Hematopoietic multipotent progenitor cell treated with erythropoietin and hydrocortisone succinate and interleukin-3 and kit ligand, for 4 days (in vitro differentiated cells): ENCODE measurements at places on chromosomes 11 and 22.
A peak's percentile ranks its signal among the peaks of the same experiment; 100 is the strongest.

GRCh38 chr11:737366-737765 is 9.9 kb upstream of the TALDO1 start:
- DNase-seq, result no peak

GRCh38 chr11:71999362-71999761 is 653 bp downstream of the IL18BP start:
- DNase-seq, result no peak

GRCh38 chr11:112156153-112156955 is 7.5 kb downstream of the IL18 start:
- DNase-seq, result peak; percentile 59

DNA sequence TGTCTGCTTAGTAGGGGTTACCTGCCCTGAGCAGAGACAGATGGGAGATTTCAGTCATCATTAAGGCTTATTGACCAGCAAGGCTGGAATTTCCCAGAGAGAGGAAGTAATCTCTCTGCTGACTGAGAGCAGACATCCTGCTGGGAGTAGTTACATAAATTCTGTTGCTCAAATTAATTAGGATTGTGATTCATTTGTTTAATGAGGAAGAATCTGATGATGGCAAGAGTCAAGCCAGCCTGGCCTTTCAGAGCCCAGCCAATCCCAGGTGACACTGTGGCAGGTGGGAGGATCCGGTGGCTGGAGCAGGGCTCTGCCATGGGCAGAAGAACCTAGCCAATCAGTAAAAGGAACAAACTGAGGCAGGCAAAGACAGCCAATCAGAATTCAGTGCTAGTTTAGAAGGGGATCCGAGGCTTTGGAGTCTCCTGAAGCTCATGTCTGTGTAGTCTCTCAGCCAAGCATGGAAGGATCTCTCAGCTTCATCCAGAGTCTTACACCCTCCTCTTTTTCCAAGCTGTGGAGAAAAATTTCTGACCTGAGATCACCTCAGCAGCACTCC is 61.2 kb upstream of the CHST1 start:
- no peak for DNase-seq

DNA sequence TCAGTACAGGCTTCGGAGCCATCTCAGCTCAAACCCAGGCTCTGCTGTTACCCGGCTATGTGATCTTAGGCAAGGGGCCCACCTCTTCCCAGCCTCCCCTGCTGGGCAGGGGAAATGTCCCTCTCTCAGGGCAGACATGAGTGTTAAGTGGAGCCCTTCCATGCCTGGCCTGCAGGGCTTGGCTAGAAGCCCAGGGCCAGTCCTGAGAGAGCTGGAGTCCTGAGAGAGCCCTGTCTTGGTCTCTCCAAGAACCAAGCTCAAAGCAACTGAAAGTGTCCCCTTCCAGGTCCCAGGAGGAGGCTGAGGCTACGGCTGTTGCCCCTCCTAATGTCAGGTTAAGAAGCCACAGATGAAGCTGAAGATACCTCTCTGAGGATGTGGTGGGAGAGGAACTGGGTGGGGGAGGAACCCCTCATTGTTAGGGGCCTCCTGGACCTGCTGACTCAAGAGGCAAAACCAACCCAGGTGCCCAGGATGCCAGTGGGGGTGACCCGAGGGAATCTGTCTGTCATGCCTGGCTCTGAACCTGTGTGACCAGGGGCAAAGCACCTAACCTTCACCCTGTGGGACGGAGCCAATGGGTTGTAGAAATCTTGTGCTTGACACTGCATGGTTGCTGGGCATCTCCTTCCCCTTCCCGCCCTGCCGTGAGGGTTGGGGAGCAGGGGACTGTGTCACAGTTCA is 4.2 kb downstream of the ZP1 start:
- DNase-seq, result no peak
